ENCODE measurements at places on chromosomes 5 and 9. TPM values are rescaled to one million over a fixed set of nuclear protein-coding genes. Genes with fewer than 3 reads are reported as not detected.

DNA sequence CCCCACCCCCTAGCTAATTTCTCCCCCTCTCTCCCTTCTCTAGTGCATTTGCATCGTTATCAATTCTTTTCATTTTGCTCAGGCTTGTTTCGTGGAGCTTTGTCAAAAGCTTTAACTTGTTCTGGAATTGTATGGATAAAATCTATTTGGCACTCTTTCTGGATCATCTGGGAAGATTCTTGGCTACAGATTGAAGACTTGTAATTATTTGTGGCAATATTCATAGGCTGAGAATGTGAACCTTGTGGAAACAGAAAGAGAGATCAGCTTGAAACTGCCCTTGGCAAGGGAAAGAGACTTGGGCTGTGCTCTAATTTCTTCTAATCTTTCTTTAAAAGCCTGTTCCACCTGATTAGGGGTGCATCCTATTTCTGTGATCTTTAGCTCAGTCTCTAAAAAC is 340.6 kb upstream of the DAB2 start:
- no peak for DNase-seq

Gene PRR16
- polyA plus RNA-seq, result 2.1 TPM

DNA sequence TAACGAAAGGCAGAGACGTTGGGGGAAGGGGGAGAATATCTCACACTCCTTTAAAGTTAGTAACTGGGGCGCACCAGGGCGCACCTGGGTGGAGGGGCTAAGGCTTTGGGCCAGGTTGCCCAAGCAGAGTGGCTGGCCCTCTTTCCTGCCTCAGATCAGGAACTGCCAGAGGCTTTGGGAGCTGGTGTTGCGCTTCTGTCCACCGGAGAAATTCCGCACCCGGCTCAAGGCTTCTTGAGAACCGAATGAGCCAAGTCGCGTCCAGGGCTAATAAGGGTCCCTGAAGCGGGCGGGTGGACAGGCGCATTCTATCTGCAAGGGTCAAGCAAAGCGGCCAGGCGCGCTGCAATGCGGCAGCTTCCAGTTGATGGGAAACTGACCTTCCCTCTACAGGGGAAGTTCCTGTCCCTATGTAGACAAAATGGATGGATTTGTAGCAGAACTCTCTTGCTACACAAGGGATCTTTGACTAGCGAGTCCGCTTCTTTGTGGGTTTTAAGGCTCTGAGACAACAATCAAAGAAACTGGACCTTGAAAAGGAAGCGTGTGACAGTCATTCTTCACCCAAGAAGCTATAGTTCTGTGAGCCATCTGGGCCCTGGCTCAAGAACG is 5.5 kb downstream of the PAX5 start:
- no peak for DNase-seq

DNA sequence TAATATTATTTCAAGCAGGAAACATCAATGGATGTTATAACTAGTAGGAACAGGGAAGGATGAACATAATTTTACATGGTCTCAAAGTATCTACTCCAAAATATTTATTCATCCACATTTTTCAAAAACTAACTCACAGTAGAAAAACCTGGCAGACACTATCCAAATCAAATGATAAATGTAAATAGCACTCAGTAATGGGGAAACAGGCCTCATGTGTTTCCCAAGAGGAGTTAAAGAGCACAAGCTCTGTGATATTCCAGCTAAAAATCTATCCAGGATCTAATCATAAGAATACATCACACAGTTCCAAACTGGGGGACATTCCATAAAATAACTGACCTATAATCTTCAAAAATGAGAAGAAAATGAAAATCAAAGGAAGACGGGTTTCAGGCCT is 443.1 kb downstream of the ZNF608 start:
- DNase-seq, result no peak

DNA sequence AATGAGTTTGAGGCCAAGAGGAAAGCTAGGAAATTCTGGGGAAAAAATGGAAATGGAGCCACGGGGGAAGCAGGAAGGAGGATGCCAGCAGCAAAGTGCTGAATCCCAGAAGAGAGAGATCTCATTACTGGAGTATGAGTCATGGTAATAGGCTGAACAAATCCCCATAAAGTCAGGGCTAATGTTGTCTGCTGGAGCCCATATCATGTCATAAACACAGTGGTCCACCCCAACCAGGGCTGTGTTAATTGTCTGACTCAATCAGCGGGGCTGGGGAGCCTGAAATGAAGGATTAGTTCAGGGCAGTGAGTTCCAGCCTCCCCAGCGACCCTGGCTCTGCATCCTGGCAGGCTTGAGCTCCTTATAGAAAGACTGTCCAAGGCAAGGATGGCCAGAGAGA is 68.8 kb downstream of the TLR4 start:
- no peak for DNase-seq

DNA sequence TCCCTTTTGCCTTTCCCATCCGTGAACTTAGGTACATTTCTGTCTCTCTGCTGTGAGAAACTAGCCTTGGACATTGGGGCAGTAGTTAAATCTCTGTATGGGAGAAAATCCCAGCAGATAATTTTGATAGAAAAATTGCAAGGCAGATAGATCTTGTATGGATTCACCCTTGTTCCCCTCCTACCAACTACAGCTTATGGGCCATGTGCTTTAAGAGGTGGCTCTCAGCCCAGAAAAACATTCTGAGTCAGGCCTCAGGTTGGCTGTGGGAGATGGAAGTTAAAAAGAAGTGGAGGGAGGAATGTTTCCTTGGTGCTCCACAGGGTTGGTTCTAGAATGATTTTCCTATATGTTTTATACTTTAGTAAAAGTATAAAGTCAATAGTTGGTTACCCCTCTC is 1.4 kb upstream of the KDM3B start:
- DNase-seq, result no peak

Gene ATP10B
- polyA plus RNA-seq, result 0.94 TPM

DNA sequence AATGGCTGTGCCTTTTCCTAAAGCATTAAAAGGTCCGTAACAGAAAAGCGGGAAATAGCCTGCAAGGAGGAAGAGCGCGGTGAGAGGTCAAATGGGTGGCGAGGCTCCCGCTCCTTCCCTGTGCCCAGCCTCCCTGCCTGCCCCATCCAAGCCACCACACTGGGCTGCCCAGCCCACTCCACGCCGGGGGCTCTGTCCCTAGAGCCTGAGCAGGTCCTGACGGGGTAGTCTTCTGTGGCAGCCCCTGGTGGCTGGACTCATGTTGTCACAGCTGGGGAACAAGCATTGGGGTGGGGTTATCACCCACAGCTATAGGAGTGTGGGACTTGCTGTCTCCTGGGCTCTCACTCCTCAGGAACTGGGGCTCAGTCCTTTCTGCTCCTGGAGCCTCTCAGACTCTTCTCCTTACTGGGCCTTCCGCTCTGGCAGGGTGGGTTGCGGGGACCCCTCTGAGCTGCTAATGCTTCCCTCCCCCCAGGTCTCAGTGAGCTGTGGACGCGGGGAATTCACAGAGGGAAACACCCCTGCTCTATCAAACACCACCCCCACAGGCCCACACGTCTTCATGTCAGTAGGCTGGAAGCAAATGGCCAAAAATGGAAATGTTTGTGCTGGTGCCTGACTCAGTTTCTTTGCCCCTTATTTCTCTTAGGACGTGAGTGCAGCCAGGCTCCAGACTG is 152.4 kb upstream of the PHYKPL start:
- DNase-seq, result no peak

- no peak for DNase-seq
Observed at GRCh38 chr9:89466451-89467277, 31.2 kb downstream of the SEMA4D start.

Gene SVEP1
- 7.9 TPM for polyA plus RNA-seq

DNA sequence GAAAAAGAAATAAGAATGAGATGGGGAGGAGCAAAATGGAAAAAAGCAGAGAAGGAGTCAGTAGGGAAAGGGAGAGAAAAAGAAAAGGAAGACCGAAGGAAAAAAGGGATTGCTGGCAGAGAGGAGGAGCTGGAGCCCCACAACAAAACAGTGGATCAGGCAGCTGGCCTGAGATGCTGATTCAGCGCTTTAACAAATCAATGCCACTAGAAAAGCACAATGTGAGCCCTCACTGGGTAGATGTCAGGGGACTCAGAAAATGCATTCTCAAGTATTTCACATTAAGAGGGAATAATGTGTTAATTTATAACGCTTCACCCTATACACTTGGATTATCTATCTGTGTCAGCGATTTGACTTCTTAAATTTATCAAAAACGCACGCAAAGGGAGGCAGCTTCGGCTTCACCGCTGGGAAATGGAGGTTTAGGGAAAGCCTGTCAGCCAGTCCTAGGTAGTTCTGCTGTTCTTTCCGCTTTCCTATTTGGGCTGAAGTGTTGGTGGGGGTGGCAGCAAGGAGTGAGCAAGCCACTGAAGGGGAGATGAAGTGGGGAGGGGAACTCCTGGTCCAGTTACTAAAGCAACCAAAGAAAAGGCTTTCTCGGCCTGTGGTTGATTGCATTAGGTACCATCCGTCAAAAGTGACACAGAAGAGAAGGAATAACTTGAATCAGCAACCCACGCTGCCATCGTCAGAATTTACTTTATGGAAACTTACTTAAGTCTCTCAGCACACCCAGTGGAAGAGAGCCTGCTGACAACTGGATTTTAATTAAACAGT is 161.6 kb downstream of the BNC2 start:
- DNase-seq, result no peak

Gene SPINK5
- 0.47 TPM for polyA plus RNA-seq

Gene SH2D3C
- polyA plus RNA-seq, result 19.7 TPM

- no peak for DNase-seq
Observed at GRCh38 chr9:128892221-128892921, 10.4 kb downstream of the LRRC8A start.

DNA sequence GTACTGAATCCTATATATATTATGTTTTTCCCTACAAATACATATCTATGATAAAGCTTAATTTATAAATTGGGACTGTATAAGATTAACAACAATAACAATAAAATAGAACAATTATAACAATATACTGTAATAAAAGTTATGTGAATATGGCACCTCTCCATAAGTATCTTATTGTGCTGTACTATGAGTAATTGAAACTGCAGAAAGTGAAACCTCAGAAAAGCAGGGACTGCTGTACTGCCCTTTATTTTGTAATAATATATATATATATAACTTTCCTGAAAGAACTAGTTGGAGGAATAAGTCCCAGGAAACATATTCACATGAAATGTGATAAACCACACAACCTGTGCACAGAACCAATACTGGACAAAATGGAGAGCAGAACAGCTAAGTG is 77.3 kb downstream of the PAM start:
- DNase-seq, result no peak

DNA sequence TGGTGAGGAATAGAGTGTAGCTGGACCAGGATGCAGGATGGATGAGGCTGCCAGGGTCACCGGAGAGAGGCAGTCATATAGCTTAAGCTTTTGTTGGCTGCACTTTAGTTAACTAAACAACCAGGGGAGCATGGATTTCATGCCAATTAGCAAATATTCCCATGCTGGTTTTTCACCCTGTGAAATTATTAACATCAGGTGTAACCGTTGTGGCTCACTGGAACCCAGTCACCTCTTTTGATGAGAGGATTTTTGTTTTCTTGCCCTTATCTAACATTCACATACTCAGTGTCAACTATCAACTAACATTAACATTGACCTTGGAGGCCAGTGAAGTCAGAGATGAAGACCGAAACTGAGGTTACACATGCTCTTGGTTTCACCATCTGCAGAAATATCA is 97.2 kb upstream of the BASP1 start:
- no peak for DNase-seq

DNA sequence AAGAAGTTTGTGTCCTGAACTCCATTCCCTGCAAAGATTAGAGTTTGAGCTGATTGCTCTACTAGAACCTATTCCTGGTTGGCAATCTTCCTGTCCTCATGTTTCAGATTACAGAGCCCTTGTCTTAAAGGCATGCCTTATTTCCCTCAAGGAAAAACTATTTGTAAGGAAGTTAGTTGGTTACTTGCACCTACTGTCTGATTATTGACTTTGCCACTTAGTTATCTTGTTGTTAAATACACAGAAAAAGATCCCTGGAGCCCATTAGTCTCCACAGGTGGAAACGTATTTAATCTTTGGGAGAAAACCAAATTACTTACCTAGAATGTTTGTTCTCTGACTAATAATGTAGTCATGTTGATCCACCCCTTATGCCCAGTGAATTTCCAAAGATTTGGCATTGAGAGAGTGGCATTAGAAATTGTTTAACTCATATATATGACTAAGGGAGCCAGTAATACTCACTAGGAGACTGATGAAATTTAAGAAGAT is 132.3 kb upstream of the ELL2 start:
- DNase-seq, result no peak

DNA sequence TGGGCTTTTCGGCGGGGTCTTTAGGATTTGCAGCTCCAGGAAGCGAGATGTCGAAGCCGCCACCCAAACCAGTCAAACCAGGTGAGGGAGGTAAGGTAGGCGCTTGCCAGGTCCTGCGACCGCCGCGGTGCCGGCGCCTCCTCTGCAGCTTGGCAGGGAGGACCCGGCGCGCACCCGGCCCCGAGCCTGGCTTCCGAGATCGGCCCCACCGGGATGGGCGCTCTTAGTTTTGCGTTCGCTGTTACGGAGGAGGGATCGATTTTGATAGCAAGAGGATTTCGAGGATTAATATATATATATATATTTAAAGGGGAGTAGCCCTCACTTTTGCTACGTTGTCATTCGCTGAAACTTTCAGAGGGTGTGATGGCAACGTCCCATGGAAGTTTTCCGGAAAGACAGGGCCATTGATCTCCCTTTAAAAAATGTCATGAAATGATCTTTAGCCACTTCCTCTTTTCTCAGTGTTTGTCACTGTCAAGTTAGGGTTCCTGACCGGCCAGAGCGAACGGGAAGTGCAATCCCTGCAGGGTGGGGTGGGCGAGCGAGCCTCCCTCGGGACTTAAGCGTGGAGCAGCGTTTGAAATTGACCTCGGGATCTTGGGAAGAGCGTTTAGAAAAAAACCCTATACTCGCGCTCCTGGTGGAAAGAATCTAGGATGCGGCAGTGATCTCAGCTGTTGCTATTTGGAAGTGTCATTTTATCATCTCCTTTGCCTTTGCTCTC is 495 bp downstream of the OSTF1 start:
- peak; percentile 54 for DNase-seq

- DNase-seq, result no peak
Observed at GRCh38 chr9:136117916-136118319, 757 bp downstream of the TMEM250 start.

GRCh38 chr9:92762781-92763708 is 1.6 kb downstream of the BICD2 start:
- no peak for DNase-seq

Gene GABRP
- 2.4 TPM for polyA plus RNA-seq

Gene HSD17B3
- 1.5 TPM for polyA plus RNA-seq

DNA sequence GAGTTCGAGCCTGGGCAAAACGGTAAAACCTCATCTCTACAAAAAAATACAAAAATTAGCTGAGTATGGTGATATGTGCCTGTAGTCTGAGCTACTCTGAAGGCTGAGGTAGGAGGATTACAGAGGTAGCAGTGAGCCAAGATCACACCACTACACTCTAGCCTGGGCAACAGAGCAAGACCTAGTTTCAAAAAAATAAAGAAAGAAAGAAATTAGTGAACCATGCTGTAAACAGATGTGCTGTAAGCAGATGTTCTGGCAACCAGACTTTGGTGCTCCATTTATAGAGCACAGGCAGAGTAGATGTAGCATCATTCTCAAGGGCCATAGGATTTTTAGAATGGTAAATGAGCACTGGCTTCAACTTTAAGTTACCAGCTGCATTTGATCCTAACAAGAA is 115.4 kb downstream of the ST8SIA4 start:
- no peak for DNase-seq

Data from renal pelvis (tissue), 12 donors.